ENCODE measurements at places on chromosomes 2 and 18.

DNA sequence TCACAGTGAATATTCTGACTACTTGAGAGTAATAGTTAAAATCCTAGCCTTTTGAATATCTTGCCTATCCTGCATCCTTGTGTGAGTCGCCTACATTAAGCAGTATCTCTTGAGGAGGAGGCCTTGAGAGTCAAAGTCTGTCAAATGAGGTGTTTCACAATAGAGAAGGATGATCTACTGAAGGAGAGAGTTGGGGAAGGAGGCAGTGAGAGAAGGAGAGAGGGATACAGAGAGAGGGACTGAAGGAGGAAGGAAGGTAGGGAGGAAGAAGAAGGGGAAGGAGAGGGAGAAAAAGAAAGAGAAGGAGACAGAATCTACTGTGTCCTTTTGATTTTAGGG lies 123.6 kb upstream of the CYP26B1 start:
- no peak for DNase-seq

- no peak for DNase-seq
Observed at GRCh38 chr2:215442401-215442787, 6.5 kb upstream of the FN1 start.

DNA sequence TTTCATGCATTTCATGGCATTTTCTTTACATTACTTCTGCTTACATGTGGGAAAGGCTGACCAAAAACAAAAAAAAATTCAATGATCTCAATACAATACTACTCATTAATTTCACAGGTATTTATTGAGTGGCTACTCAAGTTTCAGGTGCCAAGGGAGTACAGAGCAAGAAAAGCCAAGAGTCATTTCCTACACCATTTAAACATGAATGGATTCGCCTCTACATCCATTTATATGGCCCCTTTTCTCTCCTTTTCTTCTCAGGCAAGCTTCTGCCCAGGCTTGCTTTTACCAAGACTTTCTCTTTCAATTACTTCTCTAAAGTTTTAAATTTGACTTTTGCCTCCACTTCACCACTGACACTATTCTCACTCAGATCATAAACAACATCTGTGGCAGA lies 1603.1 kb upstream of the CELF4 start:
- no peak for DNase-seq

GRCh38 chr2:38620282-38620977 lies 17.7 kb upstream of the HNRNPLL start:
- DNase-seq = no peak

DNA sequence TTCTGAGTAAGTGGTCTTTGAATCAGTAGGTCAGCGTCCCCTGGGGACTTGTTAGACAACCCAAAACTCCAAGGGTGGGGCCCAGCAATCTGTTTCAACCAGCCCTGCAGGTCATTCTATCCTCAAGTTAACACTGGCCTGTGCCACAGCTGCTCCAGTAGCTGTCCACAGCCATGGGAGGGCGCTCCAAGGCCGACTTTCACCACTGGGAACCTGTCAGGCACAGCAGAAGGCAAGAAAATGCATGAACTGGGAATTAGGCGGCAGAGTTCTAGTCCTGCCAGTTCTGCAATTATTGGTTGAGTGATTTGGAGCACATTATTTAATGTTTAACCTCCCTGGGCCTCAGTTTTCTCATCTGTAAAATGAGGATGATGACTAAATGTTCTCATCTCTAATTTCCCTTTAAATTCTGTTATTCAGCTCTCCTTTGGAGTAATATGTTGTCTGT lies 17.4 kb upstream of the MRPL33 start:
- peak; percentile 26 for DNase-seq

- DNase-seq = no peak
Observed at GRCh38 chr18:60053747-60054304, 154.0 kb downstream of the PMAIP1 start.

DNA sequence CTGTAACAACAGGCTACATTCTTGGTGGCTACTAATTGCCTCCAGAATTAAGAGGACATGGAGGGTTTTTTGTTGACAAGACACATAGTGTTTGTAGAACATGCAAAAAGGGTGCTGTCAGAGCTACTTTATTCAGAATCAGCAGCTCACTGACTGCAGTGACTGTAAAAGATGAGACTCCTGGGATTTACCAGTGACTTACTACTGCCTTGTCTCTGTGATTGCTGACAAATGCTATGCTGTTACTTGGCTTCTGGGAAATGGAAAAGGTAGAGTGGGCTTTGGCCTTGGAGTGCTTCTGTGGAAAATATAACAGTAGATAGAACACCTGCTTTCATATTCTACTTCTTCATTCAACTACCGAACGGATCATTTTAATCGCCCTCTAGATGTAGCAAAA lies 47.8 kb downstream of the GREB1L start:
- DNase-seq = no peak

DNA sequence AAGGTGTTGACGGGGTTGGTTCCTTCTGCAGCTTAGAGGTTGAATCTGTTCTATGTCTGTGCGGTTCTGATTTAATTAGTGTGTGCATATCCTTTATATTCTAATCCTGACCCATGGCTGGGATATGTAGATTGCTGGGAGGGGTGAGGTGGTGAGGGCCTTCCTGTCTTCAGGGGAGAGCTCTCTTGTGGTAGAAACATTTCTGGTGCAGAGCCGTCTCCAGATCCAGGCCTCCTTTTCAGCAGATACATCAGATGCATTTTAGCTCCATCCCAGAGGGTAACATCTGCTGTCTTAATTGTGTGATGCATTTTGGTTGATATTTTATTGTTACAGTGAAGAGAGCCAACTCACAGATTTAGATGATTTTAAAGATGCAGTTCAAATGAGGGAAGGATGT lies 227.8 kb downstream of the AGAP1 start:
- DNase-seq = no peak

- DNase-seq = no peak
Observed at GRCh38 chr2:26324903-26325302, 21.0 kb upstream of the SELENOI start.

GRCh38 chr2:46161315-46161714 lies 135.9 kb upstream of the EPAS1 start:
- no peak for DNase-seq

DNA sequence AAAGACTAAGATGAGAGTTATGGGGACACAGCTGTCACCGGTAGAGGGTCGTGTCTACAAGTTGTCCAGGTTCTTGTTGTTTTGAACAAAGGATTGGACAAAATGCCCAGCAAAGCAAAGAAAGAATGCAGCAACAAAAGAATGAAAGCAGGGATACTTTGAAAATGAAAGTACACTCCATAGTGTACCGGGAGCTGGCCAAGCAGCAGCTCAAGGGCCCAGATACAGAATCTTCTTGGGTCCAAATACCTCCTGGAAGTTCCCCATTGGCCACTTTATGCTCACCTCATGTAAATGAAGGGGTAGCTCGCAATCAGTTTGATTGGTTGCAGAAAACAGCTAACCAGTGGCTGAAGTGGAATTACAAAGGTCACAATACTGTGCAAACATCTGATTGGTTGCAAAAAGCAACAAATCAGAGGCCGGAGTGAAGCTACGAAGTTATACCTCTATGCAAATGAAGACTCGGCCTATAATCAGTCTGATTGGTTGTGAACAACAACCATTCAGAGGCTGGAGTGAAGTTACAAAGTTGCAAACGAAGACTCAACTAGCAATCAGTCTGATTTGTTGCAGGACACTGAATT lies 474.9 kb upstream of the TMEFF2 start:
- DNase-seq = no peak

- DNase-seq = no peak
Observed at GRCh38 chr18:63619661-63620060, 24.4 kb downstream of the SERPINB4 start.

- no peak for DNase-seq
Observed at GRCh38 chr18:41146301-41146700, 808.7 kb upstream of the PIK3C3 start.

DNA sequence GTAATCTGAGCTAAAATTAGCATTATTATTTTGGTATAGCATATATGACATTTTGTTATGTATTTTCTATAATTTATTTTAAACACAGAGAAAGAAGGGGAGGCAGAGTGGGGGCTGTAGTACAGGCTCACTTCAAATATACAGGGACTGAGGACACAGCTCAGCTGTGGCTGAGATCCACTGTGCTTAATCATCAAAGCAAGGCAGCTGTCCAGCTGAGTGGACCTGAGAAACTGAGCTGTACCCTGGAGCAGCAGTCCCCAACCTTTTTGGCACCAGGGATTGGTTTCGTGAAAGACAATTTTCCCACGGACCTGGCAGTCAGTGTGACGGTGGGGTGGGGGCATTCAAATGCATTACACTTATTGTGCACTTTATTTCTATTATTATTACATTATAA lies 687.2 kb downstream of the RNF144A start:
- no peak for DNase-seq

GRCh38 chr2:155215037-155215707 lies 516.7 kb downstream of the KCNJ3 start:
- DNase-seq = no peak
